Glomerular endothelial cell (primary cell): ENCODE measurements at places on chromosomes 7 and 10. TPM values are rescaled to one million over a fixed set of nuclear protein-coding genes. Genes with fewer than 3 reads are reported as not detected.
A peak's percentile ranks its signal among the peaks of the same experiment; 100 is the strongest.

- DNase-seq, result no peak
Measured at GRCh38 chr10:29306688-29307087, 17.8 kb downstream of the LYZL1 start.

DNA sequence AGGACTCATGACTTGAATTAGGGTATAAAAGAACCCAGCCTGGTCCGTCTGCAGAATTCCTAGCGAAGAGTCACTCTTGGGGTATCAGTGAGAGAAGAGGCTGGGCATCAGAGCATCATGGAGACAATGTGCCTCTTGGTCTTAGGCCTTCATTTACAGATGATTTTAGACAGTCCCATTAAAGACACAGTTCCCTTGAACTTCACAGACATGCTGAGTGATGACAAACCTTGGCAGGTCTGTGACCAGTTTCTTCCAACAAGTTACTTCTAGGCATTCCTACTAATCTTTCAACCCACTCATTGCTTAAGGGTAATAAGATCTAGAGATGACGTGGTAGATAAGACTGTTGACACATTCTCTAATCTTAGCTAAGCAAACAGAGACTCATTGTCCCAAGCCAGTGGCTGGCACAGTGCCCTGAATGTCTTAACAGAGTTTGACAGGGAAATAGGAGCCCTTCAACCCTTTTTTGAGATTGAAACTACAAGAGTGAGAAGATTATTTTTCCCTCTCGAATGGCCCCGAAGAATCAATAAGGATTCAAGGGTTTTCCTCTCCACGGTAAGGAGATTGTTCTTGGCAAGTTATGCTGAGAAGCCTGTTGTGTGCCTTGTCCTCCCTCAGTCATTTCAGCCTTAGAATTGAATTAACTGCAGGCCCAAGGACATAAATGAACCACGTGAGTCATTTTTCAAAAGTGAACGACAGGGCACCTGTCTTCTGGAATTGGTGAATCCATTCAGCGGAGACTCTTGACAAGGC lies 281.1 kb downstream of the CCDC3 start:
- peak; percentile 98 for DNase-seq

The TMEM26 gene
- total RNA-seq, result 1.7 and 2.9 TPM in 2 replicates

DNA sequence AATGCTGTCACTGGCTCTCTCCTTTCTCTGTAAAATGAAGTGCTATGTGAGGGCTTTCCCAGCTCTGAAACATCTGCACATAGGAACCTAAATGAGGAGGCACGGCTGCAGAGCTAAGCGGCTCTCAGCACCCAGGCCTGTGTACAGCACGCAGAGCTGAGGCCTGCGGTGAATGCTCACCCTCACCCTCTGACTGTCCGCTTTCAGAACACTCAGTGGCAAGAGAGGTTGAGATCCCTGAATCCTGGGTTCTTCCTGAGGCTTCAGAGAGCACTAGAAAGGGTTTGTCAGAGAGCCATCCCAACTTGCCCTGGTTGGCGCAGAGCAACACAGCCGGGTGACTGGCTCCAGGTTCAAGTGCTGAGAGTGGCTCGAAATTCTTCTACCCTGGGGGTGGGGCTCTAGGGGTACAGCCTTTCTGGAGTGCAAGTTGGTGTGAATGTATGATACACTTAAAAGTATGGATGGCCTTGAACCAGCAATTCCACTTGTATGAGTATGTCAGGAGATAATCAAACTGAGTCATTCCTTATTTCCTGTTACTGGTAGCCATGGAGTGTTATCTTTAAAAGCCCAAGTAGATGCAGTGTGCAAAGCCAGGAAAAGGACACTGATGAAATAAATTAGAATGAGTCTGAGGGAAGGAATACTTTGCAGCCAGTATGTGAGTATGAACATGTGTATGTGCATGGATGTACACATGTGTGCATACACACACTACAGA lies 1.7 kb upstream of the CCDC201 start:
- peak; percentile 74 for DNase-seq

DNA sequence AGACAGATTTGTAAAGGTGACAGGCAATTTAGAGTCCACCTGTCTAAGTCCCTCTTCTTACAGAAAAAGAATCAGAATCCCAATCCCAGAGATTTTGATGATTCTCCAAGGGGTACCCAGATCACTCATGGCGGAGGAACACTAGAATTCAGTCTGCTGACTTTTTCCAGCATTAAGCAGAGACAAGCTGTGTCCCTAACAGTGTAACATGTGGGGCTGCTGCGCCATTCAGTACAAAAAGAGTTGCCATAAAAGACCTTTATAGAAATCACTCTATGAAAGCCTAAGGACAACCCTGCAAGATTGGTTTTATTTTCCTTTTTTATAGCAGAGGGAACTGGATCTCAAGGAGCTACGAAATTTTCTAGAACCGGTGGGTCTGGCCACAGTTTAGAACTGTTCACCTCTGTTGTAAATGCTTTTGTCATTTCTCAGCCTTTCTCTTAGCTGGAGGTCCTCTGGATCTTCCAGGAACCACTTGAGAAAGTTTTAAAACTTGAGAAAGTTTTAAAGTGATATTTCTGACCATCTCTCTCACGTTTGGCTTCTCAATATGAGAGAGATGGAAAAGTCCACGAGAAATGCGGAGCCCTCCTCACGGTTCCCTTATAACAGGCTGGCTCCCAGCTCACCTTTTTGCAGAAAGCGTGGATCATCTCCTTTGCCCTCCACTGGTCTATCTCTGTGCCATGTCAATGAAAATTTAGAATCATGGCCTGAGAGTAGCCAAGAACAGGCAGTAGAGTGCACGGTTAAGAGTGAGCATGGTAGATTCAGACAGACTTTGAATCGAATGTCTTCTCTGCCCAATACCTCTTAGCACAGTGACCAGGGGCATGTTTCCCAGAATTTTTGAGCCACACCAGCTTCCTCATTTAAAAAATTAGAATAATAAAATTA lies 826 bp downstream of the GIMAP7 start:
- DNase-seq, result no peak
